H54 (cell line): ENCODE measurements at places on chromosomes 3 and 15.

- no peak for DNase-seq
Measured at GRCh38 chr3:107600780-107601179, 78.0 kb downstream of the BBX start.

DNA sequence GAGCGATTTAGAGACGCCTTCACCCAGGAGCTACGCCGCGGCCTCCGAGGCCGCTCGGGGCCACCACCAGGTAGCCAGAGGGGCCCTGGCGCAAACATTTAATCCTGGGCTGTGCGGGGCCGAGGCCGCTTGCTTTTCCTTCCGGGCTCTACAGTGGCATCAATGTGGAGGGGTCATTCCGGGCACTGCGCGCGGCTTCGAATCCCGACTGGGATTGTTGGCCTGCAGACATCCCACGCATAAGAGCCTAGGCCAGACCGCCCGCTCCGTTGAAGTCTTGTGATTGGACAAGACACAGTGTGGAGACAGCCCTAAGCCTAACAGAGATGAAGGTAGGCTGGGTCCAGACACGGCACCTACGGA lies 568 bp upstream of the NCBP2 start:
- DNase-seq: no peak

- DNase-seq: no peak
Measured at GRCh38 chr3:142566096-142566495, 12.4 kb downstream of the ATR start.

DNA sequence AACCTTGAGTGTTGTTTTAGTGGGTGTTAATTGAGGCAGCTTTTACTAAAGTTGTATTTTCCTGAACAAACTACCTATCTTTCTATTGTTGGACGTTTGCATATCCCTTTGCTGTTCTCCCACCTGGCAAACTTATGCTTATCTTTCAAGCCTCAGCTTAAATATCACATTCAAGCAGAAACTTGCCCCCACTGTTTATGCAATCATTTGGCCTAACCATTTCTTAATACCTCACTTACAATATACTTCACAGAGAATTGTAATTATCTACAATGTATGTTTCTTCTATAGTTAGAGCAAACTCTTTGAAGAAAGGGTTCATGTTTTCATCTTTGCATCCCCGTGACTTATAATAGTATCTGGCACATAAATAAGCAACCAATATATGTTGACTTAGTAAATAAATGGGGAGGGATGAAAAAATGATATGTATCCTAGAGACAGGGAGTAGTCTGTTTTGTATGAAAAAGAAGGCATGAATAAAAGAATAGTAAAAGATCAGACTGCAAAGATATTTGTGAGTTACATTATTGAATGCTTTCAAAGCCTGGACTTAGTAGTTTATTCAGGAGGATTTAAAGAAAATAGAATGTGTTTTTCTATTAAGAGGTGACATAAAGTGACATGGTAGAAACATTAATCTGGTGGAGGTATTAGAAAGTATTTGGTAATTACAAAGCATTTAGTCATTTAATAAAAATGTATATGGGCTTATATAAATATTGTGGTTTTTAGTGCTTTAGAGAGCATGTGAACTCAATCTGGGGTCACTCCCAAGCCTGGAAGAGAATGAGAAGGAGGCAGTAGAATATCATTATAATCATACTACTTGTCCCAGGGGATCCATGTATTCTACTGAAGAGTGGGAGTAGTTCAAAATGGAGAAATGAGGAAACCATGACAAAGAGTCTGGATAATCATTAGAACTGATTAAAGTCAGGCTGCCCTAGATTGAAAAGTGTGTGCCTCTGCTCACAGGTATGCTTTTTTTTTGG lies 60.0 kb upstream of the DCBLD2 start:
- no peak for DNase-seq

DNA sequence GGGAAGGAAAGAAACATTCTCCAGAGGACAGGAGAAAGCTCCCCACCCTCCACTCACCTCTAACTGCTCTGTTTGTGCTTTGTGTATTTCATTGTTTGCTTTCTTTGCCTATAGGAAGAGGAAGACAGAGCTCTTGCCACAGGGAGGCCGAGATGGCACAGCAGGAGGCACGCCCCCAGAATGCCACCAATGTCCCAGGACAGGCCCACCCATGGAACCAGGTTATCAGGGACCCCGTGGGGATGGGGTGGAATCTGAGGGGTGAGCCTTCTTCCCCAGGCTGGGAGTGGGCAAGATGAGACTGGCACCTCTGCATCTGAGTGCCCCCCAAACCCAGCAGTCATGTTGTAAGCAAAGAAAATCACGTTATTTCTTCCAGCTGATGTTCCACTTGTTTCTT lies 155.8 kb downstream of the TBC1D2B start:
- no peak for DNase-seq

GRCh38 chr3:188711881-188712247 lies 459.9 kb upstream of the TPRG1 start:
- DNase-seq: no peak

- no peak for DNase-seq
Measured at GRCh38 chr15:39669661-39670060, 88.8 kb downstream of the THBS1 start.

GRCh38 chr3:41912280-41912679 lies 49.6 kb downstream of the ULK4 start:
- DNase-seq: no peak
